ENCODE measurements at places on chromosomes 5 and 9.

DNA sequence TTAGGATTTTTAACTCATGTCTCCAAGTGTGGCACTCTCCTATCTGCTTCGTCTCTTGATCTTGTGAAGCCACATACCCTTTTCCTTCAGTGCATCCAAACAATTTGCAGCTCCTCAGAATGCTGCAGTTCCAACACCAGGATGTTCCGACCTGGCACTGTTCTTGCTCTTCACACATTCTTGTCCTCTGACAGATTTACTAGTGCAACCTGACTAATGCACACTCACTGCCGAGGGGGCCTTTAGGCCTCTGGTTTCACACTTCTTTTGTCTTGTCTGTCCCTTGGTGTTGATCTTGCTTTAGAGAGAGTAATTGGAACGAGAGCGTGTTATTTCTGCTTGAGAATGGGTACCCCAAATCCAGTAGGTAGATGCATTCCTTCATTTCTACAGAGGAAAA is 15.0 kb downstream of the ARHGAP26 start:
- DNase-seq: no peak

DNA sequence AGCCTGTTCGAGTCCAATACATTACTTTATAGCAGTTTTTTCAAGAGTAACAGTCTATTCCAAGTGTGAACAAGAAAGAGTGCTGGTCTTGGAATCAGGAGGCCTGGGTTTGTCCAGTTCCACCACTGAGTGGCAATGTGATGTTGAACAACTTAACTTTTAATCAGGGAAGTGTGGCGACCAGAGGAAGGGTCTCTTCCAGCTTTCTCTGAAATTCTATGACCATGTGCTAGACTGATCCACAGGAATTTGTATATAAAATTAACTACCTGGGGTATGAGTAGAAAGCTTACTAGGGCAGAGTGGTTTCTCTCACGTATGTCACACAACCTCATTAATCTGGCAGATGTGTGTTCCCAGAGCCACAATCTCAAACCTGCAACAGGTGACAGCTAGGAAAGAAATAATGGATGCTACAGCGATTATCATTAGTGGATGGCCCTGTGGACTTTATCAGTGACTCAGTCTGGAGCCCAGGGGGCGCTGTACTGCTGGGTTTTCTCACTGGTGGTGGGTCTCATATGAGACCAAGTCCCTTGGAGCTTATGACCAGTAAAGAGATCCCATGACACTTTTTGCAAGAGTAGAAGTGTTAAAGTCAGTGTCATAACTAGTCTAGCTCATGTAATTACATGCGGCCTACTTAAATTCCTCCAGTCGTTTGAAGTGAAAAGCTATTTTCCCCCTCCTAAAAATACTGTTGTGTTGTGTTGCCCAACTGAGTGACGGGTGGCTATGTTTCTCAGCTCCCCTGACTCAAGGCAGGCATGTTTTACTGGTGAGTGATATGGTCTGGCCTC is 116.5 kb downstream of the GDNF start:
- peak; percentile 56 for DNase-seq

DNA sequence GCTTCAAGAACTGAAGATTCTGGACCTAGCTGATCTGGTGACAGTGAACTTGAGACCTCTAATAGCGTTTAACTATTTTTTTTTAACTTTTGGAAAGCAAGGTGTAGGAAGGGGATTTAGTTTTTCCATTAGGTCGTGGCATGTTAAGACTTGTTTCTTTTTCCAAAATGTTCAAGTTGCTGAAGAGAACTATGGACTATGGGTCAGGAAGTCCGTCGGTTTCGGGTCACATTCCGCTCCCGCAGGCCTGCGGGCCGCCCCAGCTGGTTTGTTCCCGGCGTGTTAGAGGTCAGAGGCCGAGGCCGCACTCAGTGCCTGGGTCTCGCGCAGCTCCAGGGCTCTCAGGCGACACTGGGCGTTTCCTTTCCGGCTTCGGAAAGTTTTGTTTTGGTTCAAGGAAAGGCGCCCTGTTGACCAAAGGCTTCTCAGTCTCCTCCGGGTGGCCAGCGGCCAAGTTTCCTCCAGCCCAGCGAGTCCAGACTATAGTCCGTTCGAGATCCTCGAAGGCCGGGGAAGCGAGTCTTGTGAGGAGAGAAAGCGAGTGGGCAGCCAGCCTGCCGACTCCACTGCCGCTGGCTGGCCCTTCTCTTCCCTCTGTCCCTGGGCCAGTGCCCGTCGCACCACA is 586 bp upstream of the FCHO2 start:
- DNase-seq: peak; percentile 58

- peak; percentile 44 for DNase-seq
Observed at GRCh38 chr9:114551750-114552685, 35.6 kb upstream of the ATP6V1G1 start.

DNA sequence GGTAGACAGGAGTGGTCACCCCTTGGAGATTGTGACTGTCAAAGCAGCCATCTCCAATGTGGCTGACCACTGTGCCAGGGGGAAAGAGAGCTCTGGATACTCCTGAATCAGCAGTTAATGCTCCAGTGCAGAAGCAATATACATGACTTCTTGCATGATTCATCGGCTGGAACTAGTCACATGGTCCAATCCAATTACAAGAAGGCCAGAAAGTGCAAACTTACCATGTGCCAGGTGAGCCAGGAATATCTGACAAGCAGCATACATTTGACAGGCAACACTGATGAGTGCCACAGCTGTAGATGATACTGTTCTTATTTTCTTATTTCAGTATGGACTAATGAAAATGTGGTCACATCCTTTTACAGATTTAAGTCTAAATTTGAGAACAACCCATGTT is 440.0 kb upstream of the MPDZ start:
- no peak for DNase-seq

GRCh38 chr5:42074353-42074752 is 149.3 kb downstream of the FBXO4 start:
- DNase-seq: no peak

GRCh38 chr5:54894957-54895815 is 90.2 kb downstream of the ESM1 start:
- DNase-seq: no peak

- no peak for DNase-seq
Observed at GRCh38 chr5:64838803-64839202, 70.1 kb downstream of the CWC27 start.

DNA sequence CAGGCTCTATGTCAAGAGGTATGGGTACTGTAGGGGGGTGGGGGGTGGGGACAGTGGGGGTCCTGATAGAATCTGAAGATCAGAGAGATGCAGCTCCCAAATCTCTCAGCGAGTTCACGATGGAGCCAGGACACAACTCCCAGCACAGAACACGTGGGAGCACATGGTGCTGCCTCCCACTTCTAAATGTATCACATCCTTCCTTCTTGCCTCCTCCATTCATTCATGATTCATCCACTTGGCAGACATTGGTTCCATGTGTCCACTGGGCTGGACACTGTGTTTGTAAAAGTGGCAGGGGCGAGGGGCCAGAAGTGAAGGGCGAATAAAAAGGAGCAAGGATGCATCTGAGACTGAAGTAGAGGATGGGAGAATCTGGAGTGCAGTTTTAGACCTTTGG is 33.9 kb downstream of the SH3TC2 start:
- DNase-seq: no peak

DNA sequence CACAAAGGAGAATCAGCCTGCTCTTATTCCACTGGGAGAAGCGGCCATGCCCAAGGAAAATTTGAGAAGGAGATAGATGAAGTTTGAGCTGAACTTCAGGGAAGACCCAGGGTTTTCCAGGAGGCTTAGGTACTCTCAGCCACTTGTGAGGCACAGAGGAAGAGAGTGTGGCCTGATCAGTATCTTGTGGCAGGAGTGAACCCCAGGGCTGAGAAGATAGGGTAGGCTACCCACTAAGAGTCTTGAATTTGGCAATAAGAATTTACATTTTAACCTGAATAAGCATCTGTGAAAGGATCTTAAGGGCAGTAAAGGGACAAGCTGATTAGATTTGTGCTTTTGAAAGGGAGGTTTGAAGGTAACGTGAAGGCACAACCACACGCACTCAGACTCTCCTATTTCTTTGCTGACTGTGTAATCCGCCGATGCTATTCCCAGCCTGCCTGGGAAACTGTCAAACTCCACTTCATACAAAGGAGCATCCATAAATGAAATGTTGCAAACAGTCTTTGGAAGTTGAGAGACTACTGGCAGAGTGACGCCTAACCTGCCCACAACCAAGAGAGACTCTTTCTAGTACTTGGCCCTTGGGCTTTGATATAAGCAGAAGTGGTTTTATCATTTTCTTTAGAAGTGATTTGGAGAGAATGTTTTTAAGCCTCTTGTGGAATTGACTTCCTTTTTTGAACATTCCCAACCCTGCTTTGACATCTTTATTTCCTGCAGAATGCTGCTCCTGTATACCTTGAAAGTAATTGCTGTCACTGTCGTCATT is 108.2 kb upstream of the VCAN start:
- DNase-seq: no peak

GRCh38 chr5:72232838-72233237 is 87.2 kb downstream of the MRPS27 start:
- DNase-seq: no peak

DNA sequence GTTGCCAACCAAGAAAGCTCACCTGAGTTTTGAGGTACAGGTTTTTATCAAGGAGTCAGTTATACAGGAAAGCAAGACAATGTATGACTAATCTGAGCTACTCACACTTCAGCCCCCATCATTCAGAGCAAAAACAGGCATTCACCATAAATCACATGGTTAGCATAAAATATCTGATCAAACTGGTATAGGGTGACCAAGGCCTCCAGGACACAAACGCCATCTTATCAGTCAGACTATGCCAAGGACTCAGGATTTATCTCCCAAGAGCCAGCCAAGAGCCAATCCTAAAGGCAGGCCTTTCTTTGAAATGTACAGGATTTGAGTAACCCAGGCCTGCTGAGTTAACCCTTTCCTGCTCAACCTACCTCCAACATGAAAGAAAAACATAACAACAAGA is 313.0 kb upstream of the NREP start:
- DNase-seq: no peak

DNA sequence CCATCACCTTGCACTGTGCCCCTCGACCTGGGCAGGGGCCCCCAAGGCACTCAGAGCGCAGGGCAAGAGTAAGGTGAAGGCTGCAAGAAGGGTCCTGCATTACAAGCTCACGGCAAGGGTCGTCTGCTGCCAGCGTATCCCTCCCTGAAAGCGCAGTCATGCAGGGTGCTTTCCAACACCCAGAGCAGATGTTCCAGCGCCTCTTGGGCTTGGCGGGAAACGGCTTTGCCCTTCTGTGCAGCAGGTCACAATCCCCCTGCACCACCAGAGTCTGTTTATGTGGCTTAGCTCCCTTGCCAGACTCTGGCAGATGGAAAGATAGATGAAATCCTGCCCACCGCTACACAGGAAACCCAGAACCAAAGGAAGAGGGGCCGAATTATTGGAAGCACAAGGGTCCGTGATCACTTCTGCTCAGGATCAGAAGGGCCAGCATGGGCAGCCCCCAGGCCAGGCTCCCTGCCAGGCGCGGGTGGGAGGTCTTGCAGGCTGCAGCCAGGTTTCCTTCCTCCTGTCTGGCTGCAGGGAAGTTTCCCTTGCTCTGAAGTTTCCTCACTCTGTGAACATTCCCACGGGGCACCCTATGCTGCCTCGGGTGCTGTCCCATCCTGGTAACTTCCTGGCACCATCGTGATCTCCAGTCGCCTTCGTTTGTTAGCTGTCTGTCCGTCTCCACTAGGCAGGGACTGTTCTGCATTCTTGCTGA is 132.2 kb downstream of the ZNF354C start:
- no peak for DNase-seq

DNA sequence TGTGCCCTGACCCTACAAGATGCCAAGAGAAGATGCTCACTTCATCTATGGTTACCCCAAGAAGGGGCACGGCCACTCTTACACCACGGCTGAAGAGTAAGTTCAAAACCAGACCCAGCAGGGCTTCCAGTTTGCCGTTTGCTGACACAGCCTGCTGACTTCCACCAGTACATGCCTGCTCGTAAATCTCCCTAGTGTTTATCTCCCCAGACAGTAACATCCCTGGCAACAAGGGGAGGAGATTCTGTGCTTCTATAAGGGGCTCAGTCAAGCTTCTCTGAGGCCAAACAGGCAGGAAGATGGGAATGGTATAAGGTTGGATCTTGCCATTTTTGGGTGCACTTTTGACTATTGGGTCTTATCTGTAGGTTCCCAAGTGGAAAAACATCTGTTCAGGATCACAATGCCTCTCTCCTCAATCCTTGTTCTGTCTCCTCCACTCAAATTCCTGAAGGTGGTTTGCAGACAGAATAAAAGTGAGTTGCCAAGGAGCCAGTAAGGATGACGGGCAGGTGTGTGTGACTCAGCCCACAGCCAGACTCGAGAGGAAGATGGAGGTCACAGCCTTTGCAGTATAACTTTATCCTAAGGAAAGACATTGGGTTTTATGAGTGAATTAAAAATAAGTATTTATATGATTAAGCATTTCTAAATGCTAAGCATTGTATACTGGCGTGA is 1.9 kb downstream of the MLANA start:
- peak; percentile 33 for DNase-seq

- DNase-seq: no peak
Observed at GRCh38 chr5:143659599-143660238, 152.2 kb upstream of the HMHB1 start.

GRCh38 chr9:105510024-105510423 is 47.9 kb upstream of the FKTN start:
- DNase-seq: no peak

GRCh38 chr9:90960941-90961340 is 159.3 kb downstream of the SYK start:
- no peak for DNase-seq

DNA sequence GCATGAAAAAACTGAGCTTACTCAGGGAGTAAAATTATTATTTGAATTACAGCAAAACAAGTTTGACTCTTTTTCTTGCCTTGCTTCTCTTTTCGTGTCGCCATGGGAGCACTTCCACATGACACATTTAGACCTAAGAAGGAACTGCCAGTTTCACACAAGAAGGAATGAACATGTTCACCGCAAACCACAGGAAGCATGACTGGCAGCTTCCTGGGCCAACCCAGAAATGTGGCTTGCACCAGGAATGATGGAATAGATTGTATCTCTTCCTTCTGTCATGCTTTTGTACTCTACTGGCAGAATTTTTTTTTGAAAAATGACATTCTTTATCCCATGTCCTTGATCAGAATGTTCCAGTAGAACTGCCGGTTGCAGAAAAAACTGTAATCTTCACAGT is 32.9 kb upstream of the MAN2A1 start:
- no peak for DNase-seq

- no peak for DNase-seq
Observed at GRCh38 chr9:127970401-127971313, 10.1 kb downstream of the EEIG1 start.

GRCh38 chr9:98607152-98607551 is 101.6 kb downstream of the GABBR2 start:
- DNase-seq: no peak

Data from nephron progenitor cell (in vitro differentiated cells).